ENCODE measurements at places on chromosomes 16 and 17.

GRCh38 chr17:36661688-36662087, 60.3 kb downstream of the MRM1 start:
- H3K27me3 ChIP-seq = peaks cover 10% of the 10 kb centered on the region
- no peak overlapping the region for H3K4me3 ChIP-seq
- no peaks in the 10 kb centered on the region for H3K4me1 ChIP-seq
- DNase-seq = no peak

GRCh38 chr16:86080131-86080875, 181.3 kb downstream of the IRF8 start:
- DNase-seq = no peak
- no peaks in the 10 kb centered on the region for H3K36me3 ChIP-seq
- no peak overlapping the region for H3K27ac ChIP-seq
- H3K4me3 ChIP-seq = no peak overlapping the region
- H3K4me1 ChIP-seq = no peaks in the 10 kb centered on the region

GRCh38 chr17:63542218-63542545, 8.1 kb upstream of the DCAF7 start:
- no peak for DNase-seq
- H3K4me3 ChIP-seq = no peak overlapping the region
- no peak overlapping the region for H3K27ac ChIP-seq
- H3K27me3 ChIP-seq = peaks cover 6% of the 10 kb centered on the region

- no peak overlapping the region for H3K4me3 ChIP-seq
- H3K27me3 ChIP-seq = no peaks in the 10 kb centered on the region
- DNase-seq = no peak
- H3K4me1 ChIP-seq = no peaks in the 10 kb centered on the region
- no peak overlapping the region for H3K27ac ChIP-seq
Observed at GRCh38 chr16:67451704-67452435, 20.9 kb downstream of the HSD11B2 start.

DNA sequence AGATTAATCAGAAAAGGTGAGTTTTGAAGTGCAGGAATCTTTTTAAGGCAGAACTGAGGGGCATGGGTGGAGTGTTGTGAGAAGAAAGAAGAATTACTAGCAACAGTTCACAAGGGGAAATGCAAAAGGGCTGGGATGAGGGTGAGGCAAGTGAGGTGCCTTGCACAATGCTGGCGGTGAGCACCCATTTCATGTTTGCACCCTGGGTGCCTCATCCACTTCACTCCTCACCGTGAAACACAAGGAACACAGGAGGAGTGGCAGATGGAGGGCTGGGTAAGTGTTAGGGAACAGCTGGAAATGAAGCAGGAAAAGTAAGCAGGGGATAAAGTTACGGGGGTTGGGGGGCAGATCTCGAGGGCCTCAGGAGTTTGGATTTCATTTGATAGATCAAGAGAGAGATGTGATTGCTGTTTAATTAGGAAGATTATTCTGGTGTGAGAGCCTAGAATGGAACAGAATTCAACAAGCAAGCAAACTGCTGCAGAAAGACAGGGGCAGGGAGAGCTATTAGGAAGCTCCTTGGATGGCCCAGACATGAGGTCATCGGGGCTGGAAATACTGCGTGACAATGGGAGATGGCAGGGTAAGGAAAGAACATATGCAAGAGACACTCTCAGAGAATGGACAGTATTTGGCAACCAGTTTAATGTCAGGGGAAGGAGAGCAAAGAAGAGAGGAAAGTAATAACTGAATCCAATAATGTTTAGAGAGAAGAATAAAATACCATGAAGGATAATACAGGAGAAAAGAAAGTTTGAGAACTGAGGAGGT, 8.3 kb upstream of the HEATR6 start:
- no peaks in the 10 kb centered on the region for H3K36me3 ChIP-seq
- no peaks in the 10 kb centered on the region for H3K27me3 ChIP-seq
- no peaks in the 10 kb centered on the region for H3K4me1 ChIP-seq

DNA sequence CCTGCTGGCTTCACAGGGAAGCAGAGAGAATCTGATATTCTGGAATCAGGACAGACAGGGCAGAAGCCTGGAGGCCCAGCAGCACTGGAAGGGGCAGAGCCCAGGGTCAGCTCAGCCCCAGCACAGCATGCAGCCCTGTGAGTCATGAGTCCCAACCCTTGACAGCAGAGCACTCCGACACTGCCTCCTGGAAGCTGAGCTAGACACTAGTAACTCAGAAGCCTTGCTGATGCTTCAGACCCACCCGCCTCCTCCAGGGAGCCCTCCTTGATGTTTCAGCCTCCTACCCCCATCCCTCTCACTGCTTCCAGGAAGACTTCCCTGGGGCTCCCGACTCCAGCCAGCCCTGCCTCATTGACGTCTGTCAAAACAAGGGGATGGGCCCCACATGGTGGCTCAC, 6.9 kb downstream of the CAMKK1 start:
- H3K27ac ChIP-seq = no peak overlapping the region
- no peak overlapping the region for H3K4me3 ChIP-seq
- peaks cover 5% of the 10 kb centered on the region for H3K36me3 ChIP-seq
- H3K4me1 ChIP-seq = peaks cover 20% of the 10 kb centered on the region
- H3K27me3 ChIP-seq = no peaks in the 10 kb centered on the region

DNA sequence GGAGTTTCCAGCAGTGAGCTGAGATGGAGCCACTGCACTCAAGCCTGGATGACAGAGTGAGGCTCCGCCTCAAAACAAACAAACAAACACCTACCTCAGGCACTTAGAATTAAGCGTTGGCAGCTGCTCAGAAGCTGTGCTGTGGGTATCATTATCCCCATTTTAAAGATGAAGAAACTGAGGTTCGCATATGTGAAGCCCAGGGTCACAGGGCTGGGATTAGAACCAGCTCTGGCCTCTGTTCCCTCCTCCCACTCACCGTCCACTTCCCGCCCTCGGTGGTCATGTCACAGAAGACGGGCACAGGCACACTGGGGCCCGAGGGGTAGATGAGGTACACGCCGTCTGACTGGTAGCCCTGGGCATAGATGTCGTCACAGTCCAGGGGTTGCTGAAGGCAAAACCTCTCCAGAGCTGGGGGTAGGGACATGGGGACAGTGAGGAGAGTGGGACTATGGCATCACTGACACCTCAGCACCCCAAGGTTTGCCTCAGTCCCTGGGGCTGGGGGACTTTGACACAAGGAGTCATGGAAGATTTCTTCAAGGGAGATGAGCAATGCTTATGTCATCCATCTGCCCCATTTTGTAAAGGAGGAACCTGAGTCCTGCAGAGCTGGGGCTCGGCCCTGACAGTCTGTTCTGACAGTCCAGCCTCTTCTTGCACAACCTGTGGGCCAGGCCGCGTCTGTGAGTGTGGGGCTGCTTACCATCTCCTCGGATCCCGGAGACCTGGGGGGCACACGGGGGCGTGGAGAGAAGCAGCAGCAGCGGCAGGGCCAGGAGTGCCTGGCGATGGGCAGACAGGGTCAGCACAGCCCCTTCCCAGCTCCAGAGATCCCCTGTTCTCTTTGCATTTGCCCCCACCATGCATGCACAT, 700 bp downstream of the MFAP4 start:
- no peak for DNase-seq
- H3K27me3 ChIP-seq = no peaks in the 10 kb centered on the region
- H3K4me3 ChIP-seq = no peak overlapping the region

- DNase-seq = no peak
- H3K27me3 ChIP-seq = no peaks in the 10 kb centered on the region
- no peak overlapping the region for H3K4me3 ChIP-seq
- no peaks in the 10 kb centered on the region for H3K36me3 ChIP-seq
Observed at GRCh38 chr17:76982408-76983074, 114.3 kb downstream of the MGAT5B start.

DNA sequence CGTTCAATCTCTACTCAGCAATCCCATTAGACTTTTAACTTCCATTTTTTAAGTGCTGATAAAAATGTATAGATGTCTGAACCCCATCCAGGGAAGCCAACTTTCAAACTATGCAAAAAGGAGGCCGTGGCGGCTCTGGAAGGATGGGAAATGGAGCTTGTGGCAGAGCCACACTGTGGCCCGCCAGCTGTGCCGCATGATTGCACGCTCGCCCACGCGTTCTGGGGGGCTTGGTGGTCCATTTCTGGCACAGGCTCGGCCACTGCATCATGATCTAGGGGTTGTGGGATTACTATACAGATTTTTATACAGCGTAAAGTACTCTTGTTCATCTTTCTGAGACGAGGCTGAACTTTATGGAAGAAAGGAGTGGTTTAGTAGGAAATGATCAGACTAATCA, 57.6 kb downstream of the FOXL1 start:
- H3K4me3 ChIP-seq = no peak overlapping the region
- no peaks in the 10 kb centered on the region for H3K27me3 ChIP-seq
- H3K36me3 ChIP-seq = no peaks in the 10 kb centered on the region
- H3K27ac ChIP-seq = no peak overlapping the region
- H3K4me1 ChIP-seq = no peaks in the 10 kb centered on the region
- DNase-seq = no peak

DNA sequence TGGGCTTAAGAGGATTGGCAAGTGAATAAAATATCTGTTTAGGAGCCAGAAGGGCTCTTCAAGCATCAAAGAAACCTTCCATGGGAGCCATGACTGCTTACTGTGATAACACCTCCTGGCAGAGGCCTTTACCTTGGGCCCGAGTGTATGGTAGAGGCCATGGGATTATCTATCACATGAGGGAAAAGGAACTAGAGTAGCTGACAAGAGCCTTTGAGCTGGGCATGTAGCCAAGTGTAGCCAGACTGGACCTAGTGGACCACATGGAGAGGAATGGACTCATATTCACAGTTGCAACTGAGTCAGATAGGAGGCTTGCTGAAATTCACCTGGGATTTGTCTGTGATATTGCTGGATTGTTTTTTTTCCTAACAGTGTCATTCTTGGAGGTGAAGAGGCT, 276.0 kb upstream of the ZFHX3 start:
- no peak overlapping the region for H3K27ac ChIP-seq
- no peaks in the 10 kb centered on the region for H3K36me3 ChIP-seq
- H3K4me1 ChIP-seq = no peaks in the 10 kb centered on the region
- H3K27me3 ChIP-seq = no peaks in the 10 kb centered on the region
- H3K4me3 ChIP-seq = no peak overlapping the region

DNA sequence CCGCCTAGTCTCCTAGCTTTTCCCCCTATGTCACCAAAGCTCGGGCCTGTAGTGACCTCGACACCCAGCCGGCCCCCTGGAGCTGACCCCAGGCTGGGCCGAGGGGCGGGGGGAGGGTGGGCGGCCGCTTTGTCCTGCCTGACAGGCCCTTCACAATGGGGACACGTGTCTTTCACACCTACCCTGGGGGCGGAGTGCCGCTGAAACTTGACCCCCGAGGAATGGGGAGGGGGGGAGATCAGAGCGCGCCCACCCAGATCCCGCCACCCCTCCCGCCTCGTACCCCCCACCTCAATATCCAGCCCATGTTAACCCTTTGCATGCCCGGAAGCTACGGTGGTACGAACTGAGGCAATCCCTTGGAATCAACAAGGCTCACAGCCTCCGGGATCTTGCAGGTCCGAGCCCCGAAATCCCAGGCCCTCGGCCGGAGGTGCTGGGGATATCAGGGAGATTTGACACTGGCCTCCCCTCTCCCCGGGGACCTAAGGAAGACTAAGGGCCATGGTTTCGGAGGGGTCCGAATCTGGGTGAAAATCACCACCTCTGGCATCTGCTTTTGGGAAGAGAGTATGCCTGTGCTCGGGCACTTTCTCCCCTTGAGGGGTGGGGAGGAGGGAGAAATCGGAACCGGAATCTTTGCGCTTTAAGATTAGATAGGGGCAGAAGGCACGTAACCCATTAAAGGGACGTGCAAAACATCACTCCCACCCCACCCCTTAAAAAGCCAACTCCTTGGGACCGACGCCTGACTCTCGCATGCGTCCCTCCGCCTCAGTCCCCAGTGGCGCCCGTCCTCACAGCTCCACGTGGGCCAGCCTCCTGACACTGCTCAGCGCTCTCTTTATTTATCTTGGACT, 2.6 kb downstream of the NOG start:
- H3K27me3 ChIP-seq = peaks cover 54% of the 10 kb centered on the region
- H3K4me1 ChIP-seq = peaks cover 25% of the 10 kb centered on the region
- H3K27ac ChIP-seq = no peak overlapping the region
- H3K36me3 ChIP-seq = no peaks in the 10 kb centered on the region

DNA sequence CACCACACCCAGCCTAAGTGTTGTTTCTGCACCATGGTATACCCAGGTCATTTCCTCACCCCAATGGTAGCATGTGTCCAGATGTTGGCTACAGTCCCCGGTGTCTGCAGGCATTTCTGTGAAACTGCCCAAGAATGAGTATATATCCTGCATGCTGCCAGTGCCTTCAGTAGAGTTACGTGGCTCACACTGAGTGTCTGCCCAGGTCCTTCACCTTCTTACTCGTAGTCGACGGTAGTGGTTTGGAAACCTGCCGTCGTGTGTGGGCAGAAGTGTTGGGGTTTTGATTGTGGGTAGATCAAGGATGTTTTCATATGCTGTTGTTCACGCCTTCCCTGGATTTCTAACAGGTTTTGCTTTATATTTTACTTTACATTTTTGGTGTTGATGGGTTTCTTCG, 16.8 kb downstream of the TCF25 start:
- no peak overlapping the region for H3K4me3 ChIP-seq
- H3K4me1 ChIP-seq = no peaks in the 10 kb centered on the region
- DNase-seq = no peak
- H3K27ac ChIP-seq = no peak overlapping the region
- no peaks in the 10 kb centered on the region for H3K27me3 ChIP-seq
- peaks cover 74% of the 10 kb centered on the region for H3K36me3 ChIP-seq

DNA sequence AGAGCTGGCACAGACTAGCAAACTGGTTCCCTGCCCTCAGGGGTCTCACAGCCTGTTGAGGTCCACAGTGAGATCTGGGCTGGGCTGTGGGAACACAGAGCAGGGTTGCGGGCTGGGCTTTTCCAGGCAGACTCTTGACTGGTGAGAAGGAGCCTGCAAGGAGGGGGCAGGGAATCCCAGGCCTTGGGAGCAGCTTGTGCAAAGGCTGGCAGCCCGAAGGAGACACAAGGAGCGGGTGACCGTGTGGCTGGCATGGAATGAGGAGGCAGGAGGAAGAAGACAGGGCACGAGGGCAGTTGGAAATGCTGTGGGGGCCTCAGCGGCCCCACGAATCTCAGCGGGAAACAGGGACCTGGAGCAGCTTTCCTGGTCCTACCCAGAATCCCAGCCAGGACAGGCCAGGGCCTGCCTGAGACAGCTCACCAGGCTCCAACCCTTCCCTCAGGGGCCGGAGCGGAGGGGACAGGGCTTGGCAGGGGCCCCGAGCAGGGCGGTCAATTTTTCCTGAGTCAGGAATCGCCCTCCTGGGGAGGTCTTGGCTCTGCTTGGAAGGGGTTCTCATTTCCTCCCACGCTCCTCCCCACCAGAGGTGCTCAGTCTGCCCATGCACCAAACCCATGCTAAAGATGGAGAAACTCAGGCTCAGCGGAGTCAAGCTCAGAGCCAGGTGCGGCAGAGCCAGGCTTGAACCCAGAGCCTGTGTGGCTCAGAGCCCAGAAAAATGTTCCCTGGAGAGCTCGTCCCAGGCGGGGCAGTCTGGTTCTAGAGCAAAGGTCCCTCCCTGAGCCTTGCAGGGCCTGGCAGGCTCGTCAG, 9.2 kb upstream of the SNN start:
- no peaks in the 10 kb centered on the region for H3K36me3 ChIP-seq
- no peak overlapping the region for H3K4me3 ChIP-seq
- no peak overlapping the region for H3K27ac ChIP-seq
- H3K4me1 ChIP-seq = peaks cover 7% of the 10 kb centered on the region

GRCh38 chr16:12313902-12314621, 337.5 kb downstream of the SNX29 start:
- H3K4me3 ChIP-seq = no peak overlapping the region
- no peak for DNase-seq
- H3K27ac ChIP-seq = no peak overlapping the region
- no peaks in the 10 kb centered on the region for H3K36me3 ChIP-seq
- no peaks in the 10 kb centered on the region for H3K27me3 ChIP-seq
- H3K4me1 ChIP-seq = no peaks in the 10 kb centered on the region
